ENCODE measurements at places on chromosomes 1 and 21.

DNA sequence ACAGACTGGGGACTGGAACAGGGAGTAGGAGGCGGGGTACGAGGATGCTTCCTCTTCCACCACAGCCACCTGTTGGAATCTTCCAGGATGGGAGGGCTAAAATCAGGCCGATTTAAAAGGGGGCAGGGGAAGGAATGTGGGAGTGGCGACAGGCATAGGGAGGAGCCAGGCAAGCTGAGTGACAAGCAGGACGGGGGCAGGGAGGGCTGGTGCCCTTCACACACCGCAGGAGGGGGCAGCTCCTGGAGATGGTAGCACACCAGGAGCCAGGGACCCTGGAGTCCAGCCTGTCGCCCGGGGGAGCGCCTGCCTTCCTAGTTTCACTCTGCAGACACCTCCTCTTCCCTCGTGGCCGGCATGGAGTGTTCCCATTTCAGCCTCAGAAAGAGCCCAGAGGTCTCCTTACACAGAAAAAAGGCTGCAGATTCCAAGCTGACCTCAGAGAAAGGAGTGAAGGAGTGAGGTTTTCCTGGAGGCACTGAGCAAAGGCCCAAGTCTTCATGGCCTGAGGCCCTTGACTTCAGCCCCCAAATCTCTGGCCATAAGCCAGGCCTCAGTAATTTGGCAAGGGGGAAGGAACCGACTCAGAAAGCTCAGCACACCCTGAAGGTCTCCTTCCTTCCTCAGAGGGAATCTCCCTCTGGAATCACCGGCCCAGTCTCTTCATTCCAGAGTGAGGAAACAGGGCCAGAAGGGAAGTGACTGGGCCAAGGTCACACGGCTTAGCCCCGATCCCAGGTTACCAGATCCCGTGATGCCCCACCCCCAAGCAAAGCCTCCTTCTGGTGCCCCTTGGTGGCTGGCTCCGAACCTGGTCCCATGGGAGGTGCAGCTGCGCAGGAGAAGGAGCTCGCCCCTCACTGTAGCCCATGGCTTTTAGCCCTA, 8.1 kb downstream of the BLACAT1 start:
- DNase-seq = no peak

DNA sequence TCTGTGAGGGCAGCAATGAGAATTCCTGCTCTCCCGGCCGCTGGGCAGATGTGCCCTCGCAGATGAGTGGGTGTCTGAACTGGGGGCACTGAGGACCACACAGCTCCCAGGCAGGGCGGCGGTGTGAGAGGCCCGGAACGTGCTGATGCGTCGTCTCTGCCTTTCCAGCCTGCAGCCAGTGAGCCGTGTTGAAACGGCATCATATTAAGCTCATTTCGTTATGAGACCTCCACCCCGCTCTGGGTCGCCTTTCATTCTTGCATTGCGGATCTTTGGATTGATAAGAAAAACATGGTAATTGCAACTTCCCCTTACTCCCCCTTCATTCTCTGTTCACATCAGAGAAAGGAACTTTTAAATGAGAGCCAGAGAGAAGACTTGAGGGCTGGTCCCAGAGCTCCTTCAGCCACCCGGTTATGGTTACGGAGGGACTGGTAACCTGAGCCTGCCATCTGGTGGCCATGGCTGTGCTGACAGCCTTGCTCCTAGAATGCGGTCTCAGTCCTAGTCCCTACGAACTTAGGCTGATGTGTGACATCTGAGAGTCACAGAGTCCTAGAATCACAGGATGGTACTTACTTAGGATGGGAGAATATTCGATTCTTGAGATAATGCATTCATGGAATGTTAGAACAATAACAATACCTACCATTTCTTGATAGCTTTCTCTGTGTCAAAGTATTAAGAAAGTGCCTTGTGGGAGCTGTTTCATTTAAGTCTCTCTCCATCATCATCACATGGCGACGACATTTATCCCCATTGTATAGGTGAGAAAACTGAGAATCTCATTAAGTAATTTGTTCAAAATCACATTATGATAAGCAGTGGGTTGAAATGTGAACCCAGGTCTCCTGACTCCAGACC, 271.0 kb downstream of the TRABD2B start:
- peak; percentile 76 for DNase-seq

GRCh38 chr1:239976130-239976968, 115.3 kb upstream of the FMN2 start:
- DNase-seq = no peak

GRCh38 chr1:19438516-19439195, 46.7 kb downstream of the CAPZB start:
- DNase-seq = no peak

GRCh38 chr1:232657426-232658005, 27.6 kb upstream of the SIPA1L2 start:
- DNase-seq = no peak

GRCh38 chr1:24100945-24101737, 10.8 kb downstream of the MYOM3 start:
- DNase-seq = no peak

GRCh38 chr1:23930270-23930669, 17.1 kb upstream of the CNR2 start:
- DNase-seq = no peak

DNA sequence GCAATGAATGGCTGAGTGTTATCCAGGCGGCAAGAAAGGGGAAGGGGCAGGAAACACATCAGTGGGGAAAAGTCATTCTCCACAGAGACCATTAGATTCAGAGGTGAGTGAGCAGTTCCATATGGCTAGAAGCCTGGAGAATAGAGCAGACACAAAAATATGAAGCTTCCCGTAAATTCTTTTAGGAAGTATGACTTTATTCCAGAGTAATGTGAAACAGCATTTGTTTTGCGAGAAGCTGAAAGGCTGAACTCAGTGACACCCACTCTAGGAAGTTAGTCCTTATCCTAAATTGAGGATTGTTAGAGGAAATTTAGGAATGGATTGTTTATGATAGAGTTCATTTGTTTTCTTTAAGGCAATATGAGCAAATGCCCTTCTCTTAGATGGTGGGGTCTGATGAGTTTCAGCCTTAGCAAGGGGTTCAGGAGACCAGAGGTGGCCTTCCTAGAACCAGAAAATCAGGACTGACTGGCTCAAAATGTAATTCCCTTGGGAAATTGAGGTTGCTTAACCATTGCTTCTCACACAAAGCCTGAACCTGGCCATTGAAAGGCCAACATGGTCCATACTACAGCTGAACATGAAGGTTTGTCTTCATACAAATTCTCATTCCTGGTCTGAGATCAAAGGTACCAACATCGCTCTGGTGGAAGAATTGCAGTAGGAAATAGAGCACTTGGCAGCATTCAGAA, 167.5 kb downstream of the TPR start:
- no peak for DNase-seq

DNA sequence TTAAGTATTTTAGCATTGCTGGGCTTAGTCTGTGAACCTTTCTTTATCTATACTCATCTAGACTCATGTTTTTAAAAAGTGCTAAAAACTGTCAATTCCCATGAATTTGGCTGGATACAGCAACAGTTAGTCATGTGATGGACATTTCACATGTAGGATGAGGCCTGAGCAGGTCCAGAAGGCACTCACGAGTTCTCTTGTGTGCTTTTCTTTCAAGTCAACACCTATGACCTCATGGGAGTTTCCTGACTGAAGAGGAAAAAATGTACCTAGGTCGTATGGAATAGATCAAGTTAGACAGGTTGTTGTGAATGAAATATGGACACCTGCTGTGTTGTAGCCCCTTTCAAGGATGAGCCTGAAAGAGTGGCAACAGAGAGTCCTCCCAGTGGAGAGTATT, 394.2 kb downstream of the DUSP10 start:
- DNase-seq = no peak

GRCh38 chr21:37945036-37945435, 28.8 kb upstream of the KCNJ6 start:
- no peak for DNase-seq

- peak; percentile 79 for DNase-seq
Observed at GRCh38 chr21:31343680-31344480, at the start of gene TIAM1. Gene TIAM1 (minus strand): TSS chr21:31344261. CDS start chr21:31266972, 77,289 bp downstream.

DNA sequence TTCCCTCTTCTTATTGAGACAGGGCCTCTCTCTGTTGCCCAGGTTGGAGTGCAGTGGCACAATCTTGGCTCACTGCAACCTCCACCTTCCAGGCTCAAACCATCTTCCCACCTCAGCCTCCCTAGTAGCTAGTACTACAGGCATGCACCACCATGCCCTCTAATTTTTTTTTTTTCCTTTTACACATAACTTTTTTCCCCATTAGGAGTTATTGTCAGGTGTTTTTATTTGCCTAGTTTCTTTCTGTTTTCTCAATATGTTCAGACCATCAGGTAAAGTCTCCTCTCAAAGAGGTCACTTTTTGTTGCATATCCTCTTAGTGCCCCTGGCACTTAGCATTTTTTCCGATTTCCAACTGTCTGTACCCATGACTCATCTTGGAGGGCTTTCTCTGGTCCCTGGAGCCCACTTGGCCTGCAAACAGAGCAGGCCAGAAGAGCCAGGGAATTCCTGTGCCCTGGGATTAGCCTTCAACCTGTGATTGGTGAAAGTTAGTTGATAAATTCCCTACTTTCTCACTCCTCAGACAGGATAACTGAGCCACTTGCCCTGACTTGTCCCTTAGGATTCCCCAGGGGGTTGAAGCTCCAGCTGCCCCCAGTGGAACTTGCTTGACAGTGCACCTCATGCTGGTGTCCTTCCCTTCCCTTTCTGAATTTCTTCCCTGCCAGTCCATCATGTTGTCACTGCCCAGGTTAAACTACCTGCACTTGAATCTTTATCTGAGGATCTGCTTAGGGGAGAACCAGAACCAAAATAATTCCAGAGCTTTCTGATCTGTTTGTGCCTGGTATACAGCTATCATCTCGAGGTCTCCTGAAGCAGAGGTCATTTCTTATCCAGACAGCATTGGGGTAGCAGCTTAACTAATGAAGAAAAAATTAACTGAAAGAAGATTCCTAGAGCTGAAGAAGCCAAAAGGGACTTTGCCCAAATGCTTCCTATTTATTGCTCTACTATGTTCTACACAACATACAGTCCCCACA, 2.4 kb downstream of the NTPCR start:
- no peak for DNase-seq

- no peak for DNase-seq
Observed at GRCh38 chr1:3402258-3403010, 52.0 kb upstream of the ARHGEF16 start.

GRCh38 chr21:35226968-35227744, 178.1 kb upstream of the RUNX1 start:
- DNase-seq = no peak

All from right forelimb (tissue), 1 donor.